Stimulated activated CD8-positive, alpha-beta memory T cell treated with anti-CD3 and anti-CD28 coated beads, Interleukin-7, amount 100 ng/mL, for 1 hour (primary cell): ENCODE measurements at places on chromosomes 1 and 21.

- DNase-seq = peak; percentile 34
Observed at GRCh38 chr1:222095606-222096475, 354.0 kb upstream of the DUSP10 start.

- no peak for DNase-seq
Observed at GRCh38 chr1:14113841-14114567, 414.0 kb downstream of the PRDM2 start.

DNA sequence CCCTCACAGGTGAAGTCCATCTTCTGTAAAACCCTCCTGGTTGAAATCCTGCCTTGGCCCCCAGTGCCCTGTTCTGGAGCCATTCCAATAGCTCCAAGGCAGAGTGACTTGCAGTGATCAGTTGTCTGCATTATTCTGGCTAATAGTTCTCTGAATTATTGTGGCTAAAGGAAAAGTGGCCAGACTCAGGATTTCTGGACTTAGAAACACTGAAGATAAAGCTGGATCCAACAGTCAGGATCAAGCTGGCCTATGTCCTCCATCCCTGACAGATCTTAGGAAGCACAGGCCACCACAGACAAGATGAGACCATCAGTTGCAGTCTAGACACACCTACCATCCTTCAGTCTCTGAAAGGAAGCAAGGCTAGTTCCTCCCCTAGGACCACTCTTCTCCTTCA, 801 bp upstream of the C2CD4D start:
- DNase-seq = no peak

DNA sequence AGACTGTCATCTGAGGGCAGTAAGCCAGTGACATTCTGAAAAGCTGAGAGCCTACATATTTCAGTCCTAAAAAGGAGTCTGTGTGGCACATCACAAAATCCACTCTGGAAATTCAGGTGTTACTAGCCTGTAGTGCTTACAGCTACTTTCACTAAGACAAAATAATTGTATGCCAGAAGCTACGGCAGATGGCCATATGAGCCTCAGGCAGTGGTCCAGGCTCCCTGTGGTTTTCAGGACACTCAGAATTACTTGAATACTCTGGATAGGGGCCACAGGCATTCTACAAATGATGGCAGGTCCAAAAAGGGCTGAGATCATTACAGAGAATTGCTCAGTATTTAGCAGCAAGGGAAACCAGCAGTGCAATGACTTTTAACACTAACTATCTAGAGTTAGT, 527.1 kb downstream of the MRPL39 start:
- DNase-seq = no peak

- DNase-seq = no peak
Observed at GRCh38 chr21:33780631-33781030, 135.0 kb downstream of the ATP5PO start.

GRCh38 chr21:46100906-46101305, 3.0 kb downstream of the COL6A2 start:
- DNase-seq = no peak

DNA sequence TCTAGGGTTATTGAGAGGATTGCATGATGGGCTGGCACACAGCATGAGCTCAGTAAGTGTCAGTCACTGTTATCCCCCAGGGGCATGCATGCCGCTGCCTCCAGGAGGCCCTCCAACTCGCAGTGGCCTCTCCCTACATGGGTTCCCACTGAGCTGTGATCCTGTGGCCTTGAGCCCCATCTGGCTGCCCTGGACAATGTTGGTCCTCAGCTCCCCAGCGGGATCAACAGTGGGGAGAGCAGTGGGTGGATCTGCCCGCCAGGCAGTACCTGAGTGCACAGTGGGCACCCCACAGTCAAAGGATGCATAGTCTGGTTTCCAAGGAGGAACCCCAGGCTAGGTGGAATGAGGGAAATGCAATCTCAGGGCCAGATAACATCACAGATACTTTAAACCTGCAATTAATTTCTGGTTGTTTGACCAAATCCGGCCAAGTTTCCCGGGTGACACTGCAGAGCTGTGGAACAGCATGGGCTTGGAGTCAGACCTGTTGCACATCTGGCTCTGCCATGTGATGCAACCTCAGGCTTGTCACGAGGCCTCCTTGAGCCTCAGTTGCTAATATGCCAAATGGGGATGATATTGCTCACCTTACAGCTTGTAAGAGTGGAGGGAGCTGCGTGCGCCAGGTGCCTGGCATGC, 9.3 kb downstream of the PADI3 start:
- no peak for DNase-seq

DNA sequence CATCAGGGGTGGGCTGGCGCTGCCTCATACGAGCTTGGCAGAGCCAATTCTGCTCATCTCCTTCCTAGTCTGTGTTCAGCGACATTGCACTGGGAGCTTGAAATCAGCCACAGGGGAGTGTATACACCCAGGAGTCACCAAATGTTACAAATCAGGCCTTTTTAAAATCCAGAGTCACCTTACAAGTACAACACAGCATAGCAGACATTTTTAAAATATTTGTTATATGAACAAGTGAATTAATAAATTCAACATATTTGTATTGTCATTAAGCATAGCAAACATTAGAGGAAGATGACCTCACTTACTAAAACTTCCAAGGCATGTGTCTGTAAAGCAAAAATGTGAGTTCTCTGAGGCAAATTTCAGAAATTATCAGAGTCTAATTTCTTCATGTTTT, 210.0 kb downstream of the HLX start:
- DNase-seq = no peak

DNA sequence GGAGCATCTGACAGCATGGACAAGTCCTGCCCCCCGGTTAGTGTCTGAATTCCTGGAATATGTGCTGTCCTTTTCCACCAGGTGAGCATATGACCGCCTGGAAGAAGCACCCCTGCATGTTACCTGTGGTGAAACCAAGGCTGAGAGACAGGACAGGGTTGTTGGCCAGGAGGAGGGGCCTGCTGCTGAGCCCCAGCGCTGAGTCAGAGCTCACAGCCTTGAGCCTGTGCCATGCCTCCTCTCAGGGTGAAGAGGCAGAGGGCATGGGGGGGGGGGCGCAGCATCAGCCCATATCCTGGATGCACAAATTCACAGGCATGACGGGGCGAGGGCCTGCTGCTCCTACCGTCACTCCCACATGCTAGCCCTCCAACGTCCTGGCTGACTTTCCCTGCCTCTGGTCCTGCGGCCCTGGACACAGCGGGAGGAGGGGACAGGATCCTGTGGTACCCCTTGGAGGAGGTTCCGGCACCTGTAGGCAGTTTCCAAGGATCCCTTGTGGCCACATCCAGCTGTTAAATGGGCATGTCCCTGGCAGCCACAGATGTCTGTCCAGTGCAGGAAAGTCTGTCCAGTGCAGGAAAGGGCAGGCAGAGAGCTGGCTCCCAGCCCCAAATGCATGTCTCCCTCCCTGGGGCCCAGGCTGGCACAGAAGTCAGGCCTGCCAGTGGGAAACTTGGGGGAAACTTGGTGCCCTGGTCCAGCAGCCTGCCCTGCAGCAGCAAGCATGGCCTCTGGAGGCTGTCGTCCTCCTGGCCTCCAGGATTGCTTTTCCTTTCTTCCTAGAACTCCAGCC, 23.9 kb downstream of the TTC34 start:
- no peak for DNase-seq

GRCh38 chr1:165698761-165699052, 345 bp upstream of the ALDH9A1 start:
- DNase-seq = no peak

DNA sequence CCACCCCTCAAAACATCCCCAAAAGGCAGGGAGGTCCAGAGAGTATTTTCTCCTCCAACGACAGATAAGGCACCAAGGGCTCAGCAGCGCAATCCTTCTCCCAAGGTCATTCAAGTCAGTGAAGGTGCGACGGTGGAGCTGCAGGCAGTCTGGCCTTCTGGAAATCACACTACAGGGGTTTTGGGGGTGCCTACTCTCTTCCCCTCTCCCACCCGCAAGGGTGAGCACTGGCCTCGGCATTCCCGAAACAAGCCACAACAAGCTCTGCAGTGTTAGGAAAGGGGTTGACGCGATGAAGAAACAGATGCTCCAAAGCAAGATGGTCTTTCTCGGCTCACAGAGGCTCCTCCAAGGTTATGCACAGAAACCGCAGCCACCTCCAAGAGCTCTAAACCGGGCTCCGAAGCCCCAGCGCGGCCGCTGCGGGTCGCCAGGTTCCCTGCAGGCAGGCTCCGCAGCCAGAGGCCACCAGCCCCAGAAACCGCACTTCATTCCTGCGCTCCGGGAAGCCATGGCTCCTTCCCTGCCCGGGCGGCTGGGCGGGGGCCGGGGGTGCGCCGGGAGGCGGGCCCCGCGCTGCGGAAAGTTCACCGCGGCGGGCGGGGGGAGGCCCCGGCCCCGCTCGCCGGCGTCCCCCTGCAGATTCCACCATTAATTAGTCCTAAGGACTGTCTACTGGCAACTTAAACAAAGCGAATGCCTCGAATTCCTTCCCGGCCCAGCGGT, 1.1 kb downstream of the LUZP1 start:
- no peak for DNase-seq

GRCh38 chr1:36609241-36610027, 126.7 kb upstream of the CSF3R start:
- no peak for DNase-seq

- no peak for DNase-seq
Observed at GRCh38 chr1:10824821-10825540, 28.5 kb upstream of the CASZ1 start.

GRCh38 chr1:209505044-209505443, 78.5 kb upstream of the CAMK1G start:
- DNase-seq = no peak

DNA sequence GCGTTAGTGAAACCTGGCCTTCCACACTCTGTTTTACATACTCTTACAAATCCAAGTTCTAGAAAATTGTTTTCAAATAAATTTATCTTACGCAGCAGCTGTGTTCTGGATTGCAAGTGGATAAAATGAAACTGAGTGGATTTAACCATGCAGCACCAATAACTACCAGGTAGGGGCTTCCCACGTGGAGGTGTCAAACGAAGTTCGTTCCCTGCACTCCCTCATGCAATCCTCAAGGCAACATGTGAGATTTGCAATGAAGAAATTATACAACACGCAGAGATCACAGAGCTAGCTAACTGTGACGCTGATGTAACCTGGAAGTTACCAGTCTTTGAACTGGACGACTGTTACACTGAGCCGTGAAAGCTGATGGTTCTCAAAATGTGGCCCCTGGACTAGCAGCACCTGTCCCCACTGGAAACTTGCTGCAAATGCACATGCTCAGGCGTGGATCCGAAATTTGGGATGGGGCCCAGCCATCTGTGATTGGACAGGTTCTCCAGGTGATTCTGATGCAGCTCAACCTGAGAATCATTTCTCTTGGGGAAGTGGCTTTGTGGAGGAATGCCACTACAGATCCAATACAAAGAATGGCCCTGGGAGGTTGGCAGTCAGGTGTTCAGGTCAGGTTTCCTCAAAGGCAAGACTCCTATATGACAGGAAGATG, 36.3 kb downstream of the RSPH1 start:
- DNase-seq = no peak

DNA sequence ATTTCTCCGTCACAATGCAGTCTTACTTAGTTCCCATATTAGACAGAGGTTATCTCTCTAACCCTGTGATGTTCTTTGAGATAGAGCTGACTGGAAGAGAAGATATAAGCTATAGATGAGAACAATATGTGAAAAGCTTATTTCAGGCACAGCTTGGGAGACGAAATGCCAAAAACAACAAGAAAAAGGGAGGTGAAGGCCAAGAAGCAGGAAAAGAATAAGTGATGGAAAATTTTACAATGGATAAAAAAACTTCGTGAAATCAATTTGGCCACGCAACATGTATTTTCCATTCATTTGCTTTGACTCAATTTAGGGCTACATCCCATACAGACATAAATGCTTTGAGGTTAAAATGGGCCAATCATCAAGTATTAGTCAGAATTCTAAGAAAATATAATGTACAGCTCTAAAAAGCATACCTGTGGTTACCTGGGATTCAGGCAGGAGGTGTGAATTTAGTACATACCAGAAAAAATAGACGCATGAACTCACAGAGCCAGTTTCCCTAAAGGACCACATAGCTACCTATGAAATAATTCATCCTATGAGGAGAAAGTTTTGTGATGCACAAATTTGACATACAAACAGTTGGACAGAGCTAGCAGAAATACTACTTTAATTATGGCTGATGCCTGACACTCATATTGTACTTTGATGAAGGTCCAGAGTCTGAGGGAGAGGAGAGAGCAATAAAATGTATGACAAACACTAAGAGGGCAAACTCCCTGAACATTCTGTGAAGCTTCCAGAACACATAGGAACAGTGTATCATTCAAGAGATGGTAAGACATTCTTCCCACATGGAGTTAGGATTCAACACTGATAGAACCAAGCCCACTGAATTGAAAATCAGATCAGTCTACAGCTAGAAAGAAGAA, 12.1 kb downstream of the RGS1 start:
- no peak for DNase-seq

GRCh38 chr1:89974256-89974655, 20.7 kb upstream of the ZNF326 start:
- DNase-seq = no peak

- DNase-seq = no peak
Observed at GRCh38 chr1:59999746-60000145, 73.2 kb upstream of the CYP2J2 start.

GRCh38 chr1:9419369-9420041, 119.8 kb upstream of the SLC25A33 start:
- no peak for DNase-seq

DNA sequence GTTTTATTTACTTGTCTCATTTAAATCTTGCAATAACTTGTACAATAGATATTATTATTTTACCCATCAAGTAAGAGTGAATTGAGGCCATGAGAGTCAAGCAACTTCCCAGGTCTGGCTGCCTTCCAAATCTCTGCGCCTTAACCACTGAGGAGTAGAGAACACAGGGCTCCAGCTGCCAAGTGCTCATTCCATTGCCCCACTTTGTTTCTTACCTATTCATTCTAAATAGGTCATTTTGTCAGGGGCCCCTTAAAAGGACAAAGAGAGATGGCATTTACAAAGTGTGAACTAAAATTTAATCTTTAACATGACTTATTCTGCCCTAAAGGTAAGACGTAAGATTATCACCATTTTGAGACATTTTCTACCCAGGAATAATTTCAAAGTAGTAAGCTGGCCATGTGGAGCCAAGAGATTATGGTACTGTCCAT, 3.5 kb downstream of the PPP1R15B start:
- no peak for DNase-seq

DNA sequence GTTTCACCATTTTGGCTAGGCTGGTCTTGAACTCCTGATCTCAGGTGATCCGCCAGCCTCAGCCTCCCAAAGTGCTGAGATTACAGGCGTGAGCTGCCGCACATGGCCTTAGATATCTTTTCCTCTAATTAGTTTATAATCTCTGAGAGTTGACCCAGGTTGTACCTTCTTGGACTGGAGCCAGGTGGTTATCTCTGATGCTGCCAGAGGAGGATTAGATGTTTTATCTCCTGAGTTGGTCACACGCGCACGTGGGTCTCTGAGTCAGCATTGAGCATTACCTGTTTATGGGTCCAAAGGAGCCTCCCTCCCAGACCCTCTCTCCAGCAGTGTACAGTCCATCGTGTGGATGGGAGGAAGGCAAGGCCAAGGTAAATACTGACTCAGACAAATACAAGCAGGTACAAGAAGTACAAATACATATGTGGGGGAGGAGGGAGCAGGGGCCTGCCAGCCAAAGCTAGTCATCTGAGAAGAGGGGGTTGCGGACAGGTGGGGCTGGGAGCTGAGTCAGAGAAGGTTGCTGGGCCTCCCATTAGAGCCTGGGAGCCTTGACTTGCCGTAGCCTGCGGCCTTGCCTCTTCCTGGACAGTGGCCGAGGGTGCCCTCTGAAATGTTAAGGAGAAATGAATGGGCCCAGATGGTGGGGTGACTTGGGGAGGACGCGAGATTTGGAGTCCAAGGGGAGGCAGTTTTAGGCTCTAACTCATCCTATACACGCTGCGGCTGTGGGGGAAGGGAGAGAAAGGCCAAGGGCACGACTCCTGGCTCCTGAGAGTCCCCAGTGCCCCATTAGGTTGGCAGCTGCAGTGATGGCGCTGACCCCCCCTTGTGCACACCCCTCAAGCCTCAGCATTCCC, 13.1 kb downstream of the IL6R start:
- DNase-seq = no peak
